ENCODE measurements at places on chromosomes 11 and 22. TPM values are rescaled to one million over a fixed set of nuclear protein-coding genes. Genes with fewer than 3 reads are reported as not detected.

LGR4 gene
- total RNA-seq, result not detected

CNGA4 gene
- total RNA-seq, result 0.97 TPM

TNNT3 gene
- 4.7 TPM for total RNA-seq

OR52N4 gene
- not detected for total RNA-seq

WNT11 gene
- total RNA-seq, result not detected

CEP126 gene
- total RNA-seq, result 5.9 TPM

C22orf15 gene
- total RNA-seq, result 1.3 TPM

OR52A1 gene
- total RNA-seq, result not detected

ACR gene
- not detected for total RNA-seq

- peak; percentile 79 for DNase-seq
These were observed 19.3 kb downstream of the TSSC4 start for GRCh38 chr11:2419638-2420501.

DNA sequence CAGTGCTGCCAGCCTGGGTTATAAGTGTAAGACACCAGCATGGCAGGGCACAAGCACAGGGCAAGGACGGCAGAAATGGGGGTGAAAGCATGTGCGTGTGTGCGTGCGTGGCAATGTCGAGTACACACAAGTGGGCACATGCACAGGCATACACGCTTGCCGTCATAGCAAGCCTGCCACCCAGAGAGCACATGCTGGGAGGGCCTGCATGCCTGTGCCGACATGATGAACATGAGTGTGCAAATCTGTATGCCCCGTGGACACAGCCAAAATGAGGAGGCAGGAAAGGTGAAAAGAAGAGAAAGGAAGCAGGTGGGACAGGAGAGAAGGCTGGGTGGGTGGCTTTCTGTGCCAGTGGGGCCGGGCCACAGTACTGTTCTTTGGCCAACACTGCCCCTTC lies 62.9 kb downstream of the NECTIN1 start:
- DNase-seq, result no peak

DNA sequence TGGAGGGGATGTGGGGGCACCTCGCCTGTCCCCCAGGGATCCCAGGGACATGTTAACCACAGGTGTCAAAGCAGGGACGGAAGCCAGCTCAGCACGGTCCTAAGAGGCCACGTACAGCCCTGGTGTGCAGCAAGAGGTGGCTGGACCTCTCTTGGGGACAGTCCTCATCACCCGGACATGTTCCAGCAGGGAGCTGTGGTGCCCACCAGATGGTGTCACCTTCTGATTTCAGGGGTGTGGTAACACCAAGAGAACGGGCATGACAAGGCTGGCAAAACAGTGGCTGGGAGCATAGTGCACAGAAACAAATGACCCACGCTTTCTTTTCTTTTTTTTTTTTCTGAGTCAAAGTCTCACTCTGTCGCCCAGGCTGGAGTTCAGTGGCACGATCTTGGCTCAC lies 25.6 kb upstream of the COMT start:
- no peak for DNase-seq

- DNase-seq, result no peak
These were observed 34.8 kb upstream of the MYOD1 start for GRCh38 chr11:17684550-17684949.

- no peak for DNase-seq
These were observed 3.3 kb downstream of the PELI3 start for GRCh38 chr11:66470015-66470414.

- no peak for DNase-seq
These were observed 727.7 kb upstream of the ANO5 start for GRCh38 chr11:21465203-21465602.

- DNase-seq, result no peak
These were observed 42.3 kb upstream of the CLDN5 start for GRCh38 chr22:19566279-19567156.

DNA sequence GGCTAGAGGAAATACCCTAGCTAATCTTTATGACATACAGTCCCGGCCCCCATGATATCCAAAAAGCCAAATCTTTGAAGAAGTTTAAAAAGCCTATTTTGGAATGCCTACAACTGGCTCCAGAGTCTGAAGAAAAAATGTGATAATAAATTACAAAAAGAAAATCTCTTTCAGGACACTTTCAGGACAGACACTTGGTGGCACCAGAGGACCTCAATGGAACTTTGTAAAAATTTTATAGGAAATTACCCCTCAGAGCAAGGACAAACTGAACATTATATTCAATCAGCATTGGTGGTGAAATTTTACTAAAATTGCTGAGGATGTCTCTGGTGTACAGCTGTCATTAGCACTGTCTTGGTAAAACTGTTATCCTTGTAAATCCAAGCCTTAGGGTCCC lies 81.0 kb downstream of the CCDC73 start:
- DNase-seq, result peak; percentile 1

All from OCI-LY7 (cell line).